Stimulated activated CD4-positive, alpha-beta T cell treated with anti-CD3 and anti-CD28 coated beads, Interleukin-4, amount 100 ng/mL, for 4 hours (primary cell): ENCODE measurements at places on chromosomes 2 and 18.

GRCh38 chr2:42085706-42086487 is 38.1 kb downstream of the PKDCC start:
- no peak for DNase-seq

GRCh38 chr2:137172162-137172561 is 406.8 kb downstream of the THSD7B start:
- DNase-seq, result no peak

DNA sequence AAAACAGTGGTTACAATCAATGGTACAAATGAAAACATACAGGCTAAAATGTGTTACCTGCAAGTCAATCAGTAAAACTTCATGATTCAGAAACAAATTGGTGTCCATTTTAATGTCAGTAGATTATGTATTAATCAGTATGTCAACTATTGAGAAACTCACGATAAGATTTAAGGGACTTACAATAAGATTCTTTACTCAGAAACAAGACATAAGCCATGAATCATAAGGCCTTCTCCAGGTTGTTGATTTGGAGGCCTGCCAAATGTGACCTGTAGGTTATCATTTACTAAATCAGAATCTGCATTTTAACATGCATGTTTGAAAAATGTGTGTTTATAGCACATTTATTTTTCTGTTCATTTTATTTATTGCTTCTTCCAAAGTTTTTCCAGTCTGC is 623.1 kb downstream of the CCDC85A start:
- no peak for DNase-seq

DNA sequence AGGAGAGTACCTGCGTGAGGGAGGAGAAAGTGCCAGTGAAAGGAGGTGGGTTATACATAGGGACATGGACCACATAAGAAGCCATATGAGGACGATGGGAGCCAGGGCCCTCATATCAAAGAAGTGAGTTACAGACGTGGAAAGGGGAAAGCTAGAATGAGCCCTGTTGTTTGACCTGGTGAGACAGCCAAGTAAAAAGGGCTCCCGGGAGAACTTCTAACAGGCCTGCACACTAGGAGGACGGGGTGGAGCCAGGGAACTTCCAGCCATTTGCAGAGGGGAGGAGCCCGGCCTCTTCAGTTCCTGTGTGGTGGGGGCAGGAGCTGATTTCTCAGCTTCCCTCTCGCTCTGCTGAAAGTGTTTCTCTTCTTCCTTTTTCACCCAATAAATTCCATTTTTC is 84.1 kb upstream of the SLC66A3 start:
- DNase-seq, result no peak

GRCh38 chr2:182818925-182819324 is 47.5 kb downstream of the FRZB start:
- no peak for DNase-seq

DNA sequence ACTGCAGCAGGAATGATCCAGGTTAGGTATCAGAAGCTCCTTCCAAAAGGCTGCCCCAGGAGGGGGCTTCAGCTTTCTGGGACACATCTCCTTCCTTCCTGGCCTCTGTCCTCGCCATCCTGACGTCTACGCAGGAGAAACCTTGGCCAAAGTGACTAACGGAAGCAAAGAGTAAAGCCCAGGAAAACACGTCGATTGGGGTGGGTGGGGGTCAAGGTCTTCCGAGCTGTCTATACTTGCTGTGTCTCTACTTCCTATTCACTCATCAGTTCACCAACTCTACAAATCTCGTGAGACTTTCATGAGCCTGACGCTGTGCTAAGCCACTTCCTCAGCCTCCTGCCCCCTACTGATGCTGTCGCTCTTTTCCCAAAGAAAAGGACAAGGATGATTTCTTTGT is 212.6 kb downstream of the TNS1 start:
- no peak for DNase-seq

DNA sequence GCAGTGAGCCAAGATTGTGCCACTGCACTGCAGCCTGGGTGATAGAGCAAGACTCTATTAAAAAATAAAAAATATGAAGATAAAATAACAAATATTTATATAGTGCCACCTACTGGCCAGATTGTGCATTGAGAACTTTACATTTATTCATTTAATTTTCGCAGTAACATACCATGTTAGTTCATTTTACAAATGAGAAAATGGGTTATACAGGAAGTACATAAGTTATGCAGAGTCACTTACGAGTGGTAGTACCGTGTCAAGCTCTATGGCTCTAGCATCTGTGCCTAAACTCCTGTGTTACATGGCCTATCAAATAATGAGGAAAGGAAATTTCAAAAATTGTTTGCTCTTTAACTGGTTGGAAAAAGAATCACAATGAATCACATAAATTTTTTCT is 27.9 kb downstream of the RIF1 start:
- no peak for DNase-seq

DNA sequence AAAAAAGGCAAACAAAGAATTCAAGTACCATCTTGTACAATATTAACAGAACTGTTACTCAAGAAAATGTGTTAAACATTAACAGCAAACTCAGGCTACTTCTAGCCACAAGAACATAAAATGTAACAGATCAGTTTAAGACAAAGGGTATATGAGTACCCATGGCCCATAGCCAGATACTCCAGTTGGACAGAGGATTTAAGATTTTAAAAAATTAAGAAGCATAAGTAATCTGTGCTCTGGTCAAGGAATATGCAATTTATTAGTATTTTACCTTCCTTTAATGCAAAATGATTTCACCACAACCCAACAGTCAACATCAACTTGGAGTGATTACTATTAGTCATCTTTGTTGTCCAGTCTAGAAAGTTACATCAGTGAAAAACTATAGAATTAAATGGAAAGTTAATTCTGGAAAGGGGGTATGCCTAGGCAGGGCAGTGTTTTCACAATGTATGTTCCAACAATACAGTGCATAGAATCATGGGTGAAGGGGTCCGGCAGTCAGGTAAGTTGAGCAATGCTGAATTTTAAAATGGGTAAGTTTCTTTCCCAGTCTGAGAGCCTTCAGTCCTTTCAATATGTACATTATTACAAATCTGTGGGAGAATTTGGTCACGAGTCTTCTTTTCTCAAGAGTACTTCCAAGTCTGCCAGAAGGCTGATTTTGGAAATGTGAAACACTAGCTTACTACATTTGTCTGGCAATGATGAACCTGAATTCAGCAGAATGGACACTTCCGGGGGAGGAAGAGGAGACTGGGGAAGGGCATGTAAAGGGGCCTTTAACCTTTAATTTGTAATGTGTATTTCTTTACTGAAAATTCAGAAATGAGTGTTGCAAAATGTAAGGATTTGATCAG is 34.5 kb downstream of the SFT2D3 start:
- DNase-seq, result no peak

DNA sequence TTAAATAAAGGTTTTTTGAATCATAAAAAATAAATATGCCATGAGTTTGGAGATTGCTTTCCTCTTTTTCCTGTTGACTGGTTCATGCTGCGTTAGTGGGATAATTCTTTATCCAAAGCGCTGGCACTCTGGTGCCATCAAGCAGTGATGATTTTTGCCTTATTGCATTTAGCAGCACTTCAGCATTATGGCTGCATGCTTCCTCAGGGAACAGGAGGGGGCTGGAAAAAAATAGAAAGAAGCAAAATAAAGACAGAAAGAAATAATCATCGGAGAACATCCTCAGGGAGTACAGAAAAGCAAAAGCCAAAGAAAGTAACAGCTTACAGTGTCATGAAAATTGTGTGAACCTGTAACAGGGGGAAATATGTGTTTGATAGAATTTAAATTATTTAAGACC is 1408.2 kb upstream of the PIK3C3 start:
- no peak for DNase-seq

- no peak for DNase-seq
Measured at GRCh38 chr2:191250986-191251385, 5.8 kb downstream of the MYO1B start.

- DNase-seq, result peak; percentile 17
Measured at GRCh38 chr18:42028247-42028832, 73.3 kb downstream of the PIK3C3 start.

GRCh38 chr2:6864923-6865345 is 773 bp downstream of the CMPK2 start:
- peak; percentile 26 for DNase-seq

GRCh38 chr2:148909114-148909513 is 34.1 kb downstream of the KIF5C start:
- no peak for DNase-seq

- no peak for DNase-seq
Measured at GRCh38 chr18:79952996-79953559, 1.6 kb upstream of the SLC66A2 start.

DNA sequence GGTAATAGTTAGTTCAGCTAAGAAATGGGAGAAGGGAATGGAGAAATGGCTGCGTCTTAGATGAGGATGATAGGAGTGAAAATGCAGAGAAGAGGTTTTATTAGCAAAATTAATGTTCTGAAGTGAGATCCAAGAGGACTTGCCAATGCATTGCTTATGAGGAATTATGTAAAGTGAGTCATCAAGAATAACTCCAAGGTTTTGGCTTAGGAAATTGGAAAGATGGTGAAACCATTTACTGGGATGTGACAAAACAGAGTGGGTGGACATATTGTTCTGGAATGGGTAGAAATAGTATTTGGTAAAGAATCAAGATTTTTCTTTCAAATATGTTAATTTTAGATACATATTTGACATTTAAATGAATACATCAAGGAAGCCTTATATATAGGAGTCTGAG is 306.6 kb upstream of the CYRIA start:
- DNase-seq, result no peak

DNA sequence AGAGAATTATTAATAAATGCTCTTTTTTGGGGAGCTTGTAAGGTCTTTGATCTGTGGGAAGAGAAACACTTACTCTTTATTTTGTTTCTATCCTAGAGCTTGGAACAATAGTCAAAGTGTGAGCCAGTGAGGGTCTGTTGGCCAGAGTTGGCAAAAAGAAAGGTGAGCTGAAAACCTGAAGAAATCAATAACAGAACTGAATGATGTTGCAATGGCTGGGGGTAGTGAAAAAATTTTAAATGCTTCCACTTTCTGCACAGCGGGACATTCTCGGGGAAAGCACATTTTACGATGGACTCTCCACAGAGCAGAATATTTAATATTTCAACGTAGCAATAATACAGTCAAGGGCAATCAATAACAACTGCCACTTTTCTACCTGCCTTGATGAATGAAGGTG is 78.9 kb downstream of the SKA1 start:
- no peak for DNase-seq

- no peak for DNase-seq
Measured at GRCh38 chr2:130300258-130300969, 42.3 kb upstream of the IMP4 start.

DNA sequence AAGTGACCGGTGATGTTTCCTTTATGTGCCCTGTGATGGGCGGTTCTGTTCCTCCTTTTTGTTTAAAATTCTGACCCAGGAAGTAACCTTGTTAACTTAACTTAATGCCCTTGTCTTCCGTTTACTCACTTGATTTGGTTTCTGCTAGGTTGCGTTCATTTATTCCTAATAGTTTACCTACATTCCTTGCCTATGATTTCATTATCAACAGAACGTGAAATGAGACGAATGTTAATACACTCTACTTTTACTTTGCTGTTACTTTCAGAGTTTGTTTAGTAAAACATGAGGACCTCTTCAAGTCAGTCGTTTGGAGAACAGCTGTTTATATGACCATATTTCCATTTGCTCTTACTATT is 638 bp downstream of the CEP192 start:
- no peak for DNase-seq

- no peak for DNase-seq
Measured at GRCh38 chr18:61549416-61549815, 216.2 kb downstream of the CDH20 start.

GRCh38 chr2:84846741-84847142 is 34.1 kb downstream of the TRABD2A start:
- no peak for DNase-seq

DNA sequence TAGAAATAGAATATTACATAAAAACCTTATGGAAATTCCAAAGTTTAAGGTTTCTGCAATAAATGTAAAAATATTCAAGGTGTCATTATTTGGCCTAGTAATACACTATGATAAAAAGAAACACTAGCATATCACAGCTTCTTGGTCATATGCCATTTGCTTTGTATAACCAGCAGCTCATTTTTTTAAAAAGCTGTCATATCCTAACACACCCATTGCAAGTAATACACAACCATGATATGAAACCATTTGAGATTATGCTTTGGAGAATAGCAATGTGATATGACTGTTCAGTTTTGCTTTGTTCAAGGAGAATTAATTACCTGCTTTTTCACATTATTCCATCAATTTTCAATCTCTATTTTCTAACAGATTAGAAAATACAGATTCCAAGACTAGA is 149.0 kb downstream of the IKZF2 start:
- DNase-seq, result no peak

GRCh38 chr2:26020231-26020640 is 13.6 kb upstream of the RAB10 start:
- no peak for DNase-seq

DNA sequence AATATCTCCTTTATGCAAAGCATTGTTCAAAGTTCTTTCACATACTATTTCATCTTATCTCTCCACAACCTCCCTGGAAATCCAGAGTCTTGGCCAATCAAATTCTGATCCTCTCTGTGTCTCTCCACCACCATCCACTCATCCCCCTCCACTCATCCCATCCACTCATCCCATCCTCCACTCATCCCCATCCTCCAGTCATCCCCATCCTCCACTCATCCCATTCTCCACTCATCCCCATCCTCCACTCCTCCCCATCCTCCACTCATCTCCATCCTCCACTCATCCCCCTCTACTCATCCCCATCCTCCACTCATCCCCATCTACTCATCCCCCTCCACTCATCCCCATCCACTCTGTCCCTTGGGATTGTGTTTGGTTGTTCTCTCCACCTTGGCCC is 101.1 kb downstream of the BCL2 start:
- no peak for DNase-seq

GRCh38 chr18:55317864-55318263 is 270.1 kb downstream of the TCF4 start:
- DNase-seq, result no peak

GRCh38 chr2:235024931-235025773 is 73.3 kb downstream of the SH3BP4 start:
- DNase-seq, result no peak

GRCh38 chr18:8607776-8608742 is 1.2 kb upstream of the RAB12 start:
- DNase-seq, result no peak

DNA sequence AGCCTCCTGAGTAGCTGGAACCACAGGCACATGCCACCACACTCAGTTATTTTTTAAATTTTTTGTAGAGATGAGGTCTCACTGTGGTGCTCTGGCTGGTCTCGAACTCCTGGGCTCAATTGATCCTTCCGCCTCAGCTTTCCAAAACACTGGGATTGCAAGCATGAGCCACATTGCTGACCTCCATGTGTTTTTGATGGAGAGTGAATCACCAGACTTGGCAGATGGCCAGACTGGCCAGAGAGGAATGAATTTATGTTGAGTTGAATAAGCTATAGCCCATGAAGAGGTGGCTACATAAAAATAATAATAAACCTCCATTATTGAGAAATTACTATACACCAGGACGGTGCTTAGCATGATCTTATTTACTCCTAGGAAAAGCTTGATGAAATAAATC is 91.5 kb downstream of the MREG start:
- DNase-seq, result no peak

GRCh38 chr2:127707890-127708648 is 6.8 kb downstream of the SFT2D3 start:
- no peak for DNase-seq

GRCh38 chr2:54176577-54176976 is 61.2 kb downstream of the ACYP2 start:
- no peak for DNase-seq

GRCh38 chr2:19811186-19811585 is 90.6 kb downstream of the TTC32 start:
- no peak for DNase-seq
